ENCODE measurements at places on chromosomes 11 and 22.

GRCh38 chr11:9341638-9342178, 27.3 kb upstream of the TMEM41B start:
- DNase-seq = no peak

- DNase-seq = peak; percentile 26
These were observed 17.0 kb upstream of the FAM181B start for GRCh38 chr11:82750643-82751139.

DNA sequence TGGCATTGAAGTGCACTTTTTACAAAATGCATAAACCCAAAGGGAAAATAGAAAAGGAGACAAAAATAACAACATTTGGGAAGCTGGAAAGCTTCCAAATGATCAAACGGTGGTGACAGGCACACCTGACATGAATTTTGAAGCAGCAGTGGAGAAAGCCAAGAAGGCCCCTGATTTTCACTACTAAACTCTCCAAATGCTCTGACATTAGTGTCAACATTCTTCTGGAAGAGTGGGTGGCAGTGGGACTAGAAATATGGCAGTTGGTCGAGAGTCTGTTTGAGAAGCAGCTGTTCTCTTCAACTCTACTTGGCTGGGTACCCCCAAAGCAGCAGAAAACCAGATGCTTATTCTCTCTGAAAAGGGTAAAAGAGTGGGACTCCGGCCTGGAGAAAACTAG, 12.3 kb upstream of the APOA5 start:
- DNase-seq = no peak

- DNase-seq = no peak
These were observed 146.7 kb upstream of the CNTN5 start for GRCh38 chr11:98874050-98874449.

GRCh38 chr11:67662142-67662834, 11.8 kb upstream of the ACY3 start:
- DNase-seq = no peak

GRCh38 chr22:31970490-31971444, 26.4 kb downstream of the YWHAH start:
- DNase-seq = peak; percentile 90

- DNase-seq = no peak
These were observed 48.8 kb upstream of the TOP3B start for GRCh38 chr22:22031183-22031945.

DNA sequence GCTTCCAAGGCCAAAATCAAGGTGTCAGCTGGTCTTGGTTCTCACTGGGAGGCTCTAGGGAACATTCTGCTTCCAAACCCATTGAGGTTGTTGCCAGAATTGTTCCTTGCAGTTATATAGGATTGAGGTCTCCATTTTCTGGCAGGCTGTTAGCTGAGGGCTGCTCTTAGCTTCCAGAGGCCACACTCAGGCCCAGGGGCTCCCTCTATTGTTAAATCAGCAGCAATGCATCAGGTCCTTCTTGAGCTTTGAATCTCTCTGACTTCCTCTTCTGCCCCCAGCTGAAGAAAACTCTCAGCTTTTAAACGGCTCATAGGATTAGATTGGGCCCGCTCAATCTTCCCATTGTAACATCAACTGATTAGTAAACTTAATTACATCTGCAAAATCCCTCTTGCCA, 39.3 kb upstream of the BSX start:
- DNase-seq = peak; percentile 51

DNA sequence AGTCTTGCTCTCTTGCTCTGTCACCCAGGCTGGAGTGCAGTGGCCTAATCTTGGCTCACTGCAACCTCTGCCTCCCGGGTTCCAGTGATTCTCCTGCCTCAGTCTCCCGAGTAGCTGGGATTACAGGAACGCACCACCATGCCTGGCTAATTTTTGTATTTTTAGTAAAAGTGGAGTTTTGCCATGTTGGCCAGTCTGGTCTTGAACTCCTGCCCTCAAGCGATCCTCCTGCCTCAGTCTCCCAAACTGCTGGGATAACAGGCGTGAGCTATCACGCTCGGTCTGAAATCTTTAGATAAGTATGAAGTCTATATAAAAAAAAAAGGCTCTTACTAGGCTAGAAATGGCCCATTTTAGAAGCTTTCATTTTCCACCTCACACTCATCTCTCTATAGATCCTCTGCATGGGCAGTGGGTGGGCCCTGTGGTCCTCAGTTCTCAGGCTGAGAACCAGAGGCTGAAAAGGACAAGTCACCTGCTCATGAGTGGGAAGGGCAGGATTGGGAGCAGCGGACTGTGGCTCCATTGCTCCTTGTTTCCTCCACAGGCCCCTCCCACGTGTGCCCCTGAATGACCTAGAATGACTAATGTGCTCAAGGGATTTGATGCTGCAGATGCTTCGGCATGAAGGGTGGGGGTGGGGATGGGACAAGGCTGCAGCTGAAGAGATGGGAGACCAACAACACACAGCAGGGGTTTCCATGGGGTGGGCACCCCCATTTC, 19.8 kb upstream of the PRAME start:
- no peak for DNase-seq

DNA sequence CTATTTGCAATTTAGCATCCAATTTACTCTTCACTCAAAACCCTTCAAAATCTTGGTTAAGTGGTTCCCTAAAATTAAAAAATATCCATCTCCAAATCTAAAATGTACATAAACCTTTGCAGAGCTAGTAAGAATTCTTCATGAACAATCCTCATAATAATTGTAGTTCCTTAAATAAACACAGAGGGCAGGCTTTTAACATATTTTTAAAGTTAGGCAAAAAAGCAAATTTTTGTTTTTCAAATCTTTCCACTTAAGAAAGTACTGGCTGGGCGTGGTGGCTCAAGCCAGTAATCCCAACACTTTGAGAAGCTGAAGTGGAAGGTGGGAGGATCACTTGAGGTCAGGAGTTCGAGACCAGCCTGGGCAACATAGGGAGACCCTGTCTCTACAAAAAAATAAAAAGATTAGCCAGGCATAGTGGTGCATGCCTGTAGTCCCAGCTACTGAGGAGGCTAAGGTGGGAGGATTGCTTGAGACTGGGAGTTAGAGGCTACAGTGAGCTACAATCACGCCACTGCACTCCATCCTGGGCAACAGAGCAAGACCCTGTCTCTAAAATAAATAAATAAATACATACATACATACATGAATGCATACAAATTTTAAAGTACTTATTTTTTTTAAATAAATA, 25.1 kb upstream of the PLAAT3 start:
- DNase-seq = no peak

DNA sequence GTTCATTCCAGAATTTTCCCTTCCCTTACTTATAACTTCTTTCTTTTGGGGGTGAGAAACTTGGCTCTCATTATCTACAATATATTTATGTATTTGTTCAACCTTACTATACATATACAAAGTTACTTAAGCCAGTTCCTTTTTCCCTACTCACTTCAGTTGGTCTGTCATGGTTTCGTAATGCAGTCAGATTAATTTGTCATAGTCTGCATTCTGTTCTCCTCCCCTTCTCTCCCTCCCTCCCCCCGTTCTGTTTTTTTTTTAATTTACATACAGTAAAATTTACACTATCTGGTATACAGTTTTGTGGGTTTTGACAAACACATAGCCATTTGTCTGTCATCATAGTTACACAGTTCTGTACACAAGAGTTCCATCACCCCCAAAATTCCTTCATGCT, 71.8 kb upstream of the ADORA2A start:
- no peak for DNase-seq

DNA sequence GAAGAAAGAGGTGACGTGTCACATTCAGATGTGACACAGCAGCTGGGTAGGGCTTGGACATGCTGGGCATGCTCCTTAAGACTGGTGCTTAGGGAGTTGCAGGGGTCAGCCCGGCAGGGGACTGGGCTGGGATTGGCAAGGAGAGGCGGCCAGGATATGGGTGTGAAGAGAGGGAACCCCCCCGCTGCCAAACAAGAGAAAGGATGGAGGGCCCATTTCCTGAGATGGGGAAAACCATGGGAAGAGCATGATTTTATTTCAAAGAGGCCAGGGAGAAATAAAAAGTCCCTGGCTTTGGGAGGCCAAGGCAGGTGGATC, 5.3 kb downstream of the ATF4 start:
- no peak for DNase-seq

GRCh38 chr11:82494988-82495432, 238.7 kb downstream of the FAM181B start:
- DNase-seq = no peak

GRCh38 chr22:35319244-35319985, 19.7 kb downstream of the TOM1 start:
- no peak for DNase-seq
